Head of caudate nucleus (tissue), 42 donors: ENCODE measurements at places on chromosomes 11 and 22.

DNA sequence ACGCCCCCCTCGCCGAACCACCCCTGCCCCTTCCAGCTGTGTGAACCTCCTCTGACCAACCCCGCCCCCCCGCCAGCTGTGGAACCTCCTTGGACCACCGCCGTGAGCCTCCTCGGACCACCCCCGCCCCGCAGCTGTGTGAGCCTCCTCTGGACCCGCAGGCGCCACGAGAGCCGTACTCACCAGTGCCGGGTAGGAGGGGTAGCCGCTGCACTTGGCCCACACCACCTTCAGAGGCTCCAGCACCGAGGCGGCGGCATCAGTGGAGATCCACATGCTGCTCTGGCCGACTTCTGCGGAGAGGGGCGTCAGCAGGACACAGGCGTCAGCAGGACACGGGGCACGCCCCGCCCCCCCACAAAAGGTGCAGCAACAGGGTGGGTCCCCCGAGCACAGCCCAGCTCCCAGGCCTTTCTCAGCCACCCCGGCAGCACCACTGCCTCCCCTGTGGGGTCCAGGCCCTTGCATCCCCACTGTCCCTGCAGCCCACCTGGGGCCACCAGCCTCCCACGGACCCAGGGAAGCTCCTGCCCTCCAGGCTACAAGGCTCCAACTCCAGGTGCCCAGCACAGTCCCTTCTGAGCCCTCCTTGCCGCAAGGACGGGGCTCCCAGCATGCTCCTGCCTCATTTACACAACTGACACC, 51.7 kb downstream of the BRD1 start:
- no peak for DNase-seq

GRCh38 chr22:47151064-47151463, 388.6 kb downstream of the TBC1D22A start:
- no peak for DNase-seq

- DNase-seq, result no peak
Measured at GRCh38 chr11:102347462-102348370, 702 bp downstream of the BIRC2 start.

DNA sequence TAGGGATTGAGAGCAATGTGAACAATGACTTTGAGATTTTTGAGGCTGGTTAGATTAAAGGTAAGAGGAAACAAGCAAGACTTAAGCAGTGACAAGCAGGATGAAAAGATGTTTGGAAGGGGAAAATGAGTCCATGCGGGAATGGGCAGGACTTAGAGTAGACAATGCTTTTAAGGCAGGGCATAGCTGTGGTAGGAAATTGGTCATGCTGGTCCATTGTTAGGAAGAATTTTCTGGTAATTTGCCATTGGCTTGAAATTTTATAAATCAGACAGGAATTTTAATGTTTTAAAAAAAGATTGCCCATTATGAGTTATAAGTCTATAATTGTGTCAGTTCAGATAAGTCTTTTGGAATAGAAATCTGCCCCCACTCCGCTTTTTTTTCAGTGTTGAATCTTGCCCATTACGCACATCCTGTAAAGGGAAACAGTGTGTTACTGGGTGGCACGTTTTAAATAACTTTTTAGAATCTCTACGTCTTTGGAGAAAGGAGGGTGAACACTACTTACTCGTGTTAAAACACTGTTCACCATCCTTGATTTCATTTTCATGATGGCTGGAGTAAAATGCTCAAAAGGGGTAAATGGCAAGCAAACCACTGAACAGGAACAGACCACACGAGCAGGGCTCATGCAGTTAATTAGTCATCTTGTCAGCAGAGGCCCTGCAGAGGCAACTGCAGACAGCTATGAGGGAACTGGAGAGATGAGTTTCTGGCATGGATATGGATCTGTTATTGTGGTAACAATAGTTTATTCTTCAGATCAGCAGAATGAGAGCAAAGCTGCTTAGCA, 25.0 kb downstream of the SWAP70 start:
- DNase-seq, result peak; percentile 35

DNA sequence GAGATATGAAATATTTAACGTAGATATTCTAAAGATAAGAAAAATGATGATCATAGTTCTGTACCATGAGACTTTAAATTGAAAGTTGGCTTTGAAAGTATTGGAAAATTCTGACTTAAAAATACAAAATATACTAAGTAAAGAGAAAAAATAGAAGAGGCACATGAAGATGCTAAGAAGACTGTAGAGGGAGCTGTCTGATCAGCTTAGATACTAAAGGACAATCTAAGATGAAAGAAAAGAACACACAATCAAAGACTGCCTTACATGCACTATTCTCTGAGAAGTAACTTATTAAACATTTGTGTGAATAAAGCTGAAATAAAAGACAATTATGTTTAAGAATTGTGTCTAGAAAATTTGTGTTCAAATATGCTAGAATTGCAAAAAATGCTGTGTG, 55.1 kb downstream of the RBMXL2 start:
- DNase-seq, result no peak

GRCh38 chr11:128290106-128290840, 297.1 kb downstream of the ETS1 start:
- DNase-seq, result peak; percentile 65

DNA sequence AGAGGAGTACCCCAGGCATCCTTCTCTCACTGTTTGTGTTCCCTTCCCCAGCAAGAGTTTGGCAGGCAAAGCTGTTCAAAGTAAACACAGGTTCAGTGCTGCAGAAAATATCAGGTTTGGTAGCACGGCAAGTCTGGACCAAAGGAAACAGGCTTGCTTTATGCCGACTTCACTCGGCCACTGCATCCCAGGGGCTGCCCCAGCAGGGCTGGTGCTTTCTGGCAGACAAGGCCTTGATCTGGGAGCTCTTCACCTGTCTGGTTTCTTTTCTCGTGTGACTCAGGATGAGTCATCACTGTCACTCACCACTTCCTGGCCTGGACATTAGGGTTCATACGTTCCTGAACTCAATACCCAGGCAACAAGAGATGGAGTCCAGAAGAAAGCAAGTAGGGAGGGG, 52.6 kb upstream of the NAV2 start:
- DNase-seq, result no peak

- DNase-seq, result no peak
Measured at GRCh38 chr11:129282634-129283033, 90.5 kb upstream of the ARHGAP32 start.

DNA sequence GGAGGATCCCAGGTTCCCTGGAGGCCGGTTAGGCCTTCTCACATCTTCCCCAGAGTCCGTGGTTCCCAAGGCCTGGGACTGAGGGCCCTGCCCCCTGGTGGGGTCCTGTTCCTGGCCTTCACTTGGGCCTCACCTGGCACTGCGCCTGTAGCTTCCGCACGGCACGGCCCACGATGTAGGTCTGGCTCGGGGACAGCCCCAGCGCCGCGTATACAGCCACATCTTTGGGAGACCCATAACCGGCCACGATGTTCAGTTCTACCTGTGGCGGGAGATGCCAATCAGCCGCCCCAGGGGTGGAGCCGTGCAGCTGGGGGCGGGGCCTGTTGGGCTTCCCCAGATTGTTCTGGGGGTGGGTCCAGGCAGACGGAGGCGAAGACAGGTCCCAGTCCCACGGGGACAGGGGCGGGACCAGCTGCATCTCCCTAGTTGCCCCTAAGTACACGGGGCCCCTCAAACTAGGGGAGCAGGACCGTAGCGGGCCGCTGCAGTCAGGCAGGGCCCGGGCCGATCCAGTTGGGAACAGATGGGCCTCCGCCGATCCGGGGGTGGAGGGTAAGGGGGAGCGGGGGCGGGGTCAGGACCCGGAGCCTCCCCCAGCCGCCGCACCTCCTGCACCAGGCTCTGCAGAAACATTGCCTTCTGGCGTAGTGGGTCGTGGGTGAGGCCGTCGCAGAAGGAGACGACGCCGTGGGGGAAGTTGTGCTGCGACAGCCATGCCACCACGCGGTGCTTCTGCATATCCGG, 10.1 kb downstream of the AIP start:
- DNase-seq, result no peak

GRCh38 chr11:3161720-3162409, 3.2 kb downstream of the OSBPL5 start:
- no peak for DNase-seq

GRCh38 chr11:32895471-32895870, 2.9 kb downstream of the QSER1 start:
- DNase-seq, result no peak

DNA sequence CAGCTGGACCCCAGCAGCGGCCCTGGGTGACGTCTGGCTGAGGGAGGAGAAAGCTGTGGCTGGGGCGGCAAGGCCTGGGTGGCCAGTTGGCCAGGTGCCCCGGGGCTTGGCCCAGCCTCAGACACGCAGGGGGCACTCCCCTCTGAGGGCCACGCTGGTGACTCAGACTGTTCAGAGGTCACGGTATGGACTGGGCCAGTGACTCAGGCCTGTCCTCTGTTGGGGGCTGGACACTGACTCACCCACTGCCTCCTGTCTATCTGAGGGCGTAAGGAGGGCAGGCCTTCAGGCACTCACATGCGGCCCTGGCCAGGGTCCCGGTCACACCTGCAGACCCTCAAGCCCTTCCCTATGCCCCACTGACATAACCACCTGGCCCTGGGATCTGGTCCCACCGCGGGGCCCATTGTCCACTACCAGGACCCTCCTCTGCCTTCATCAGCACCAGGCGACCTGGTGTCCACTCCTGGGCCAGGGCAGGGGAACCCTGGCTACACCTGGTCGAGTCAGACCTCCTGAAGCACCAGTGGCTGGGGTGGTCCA, 3.7 kb upstream of the MUC5AC start:
- peak; percentile 21 for DNase-seq

DNA sequence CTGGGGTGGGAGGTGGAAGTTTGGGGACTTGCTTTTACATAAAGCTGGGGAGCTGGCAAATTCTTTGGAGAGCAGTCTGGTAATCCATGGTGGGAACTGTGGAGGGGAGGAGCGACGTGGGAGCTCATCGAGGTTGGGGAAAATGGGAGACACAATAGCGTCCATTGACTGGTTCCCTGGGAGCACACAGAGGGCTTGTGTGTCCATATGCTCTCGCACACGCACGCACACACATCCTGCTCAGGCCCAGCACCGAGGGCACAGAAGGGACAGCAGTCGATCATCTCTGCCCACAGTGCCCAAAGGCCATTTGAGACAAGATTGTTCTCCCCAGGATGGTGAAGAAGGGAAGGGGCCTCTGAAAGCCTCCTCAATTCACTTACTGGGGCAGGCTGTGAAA, 53.7 kb downstream of the FBXO7 start:
- DNase-seq, result peak; percentile 44

DNA sequence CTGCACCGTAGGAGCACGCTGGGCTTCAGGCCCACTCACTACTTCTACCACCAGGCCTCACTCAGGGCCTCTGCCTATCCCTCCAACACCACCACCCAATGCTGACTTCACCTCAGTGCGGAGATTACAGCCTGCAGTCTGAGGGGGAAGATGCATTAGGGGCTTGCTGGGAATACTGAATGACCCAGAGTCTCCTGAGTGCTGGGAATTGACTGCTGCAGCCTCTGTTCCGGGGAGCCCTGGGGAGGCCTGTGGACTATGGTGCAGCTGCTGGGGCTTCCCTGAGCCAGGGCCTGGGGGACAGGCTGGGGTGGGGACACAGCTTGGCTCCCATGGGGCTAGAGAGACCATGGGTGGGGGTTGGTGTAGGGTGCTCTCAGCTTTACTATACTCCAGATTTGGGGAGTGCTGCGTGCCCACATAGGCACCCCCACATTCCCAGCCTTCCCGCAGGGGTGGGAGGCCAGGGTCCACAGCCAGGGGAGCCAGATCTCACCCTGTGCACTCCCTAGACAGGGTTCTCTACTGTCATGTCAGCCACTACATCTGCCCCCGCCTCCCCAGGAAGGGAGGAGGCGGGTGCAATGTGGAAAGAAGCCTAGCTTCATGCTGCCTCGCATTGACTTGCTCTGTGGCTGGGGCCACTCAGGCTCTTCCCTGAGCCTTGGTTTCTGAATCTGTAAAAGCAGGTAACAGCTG, 44.4 kb downstream of the GDPD5 start:
- peak; percentile 20 for DNase-seq

GRCh38 chr11:20844630-20845029, 175.2 kb downstream of the NELL1 start:
- DNase-seq, result no peak

- DNase-seq, result peak; percentile 65
Measured at GRCh38 chr22:45225732-45226502, 14.8 kb downstream of the KIAA0930 start.

- DNase-seq, result peak; percentile 87
Measured at GRCh38 chr11:122069707-122070360, 46.2 kb downstream of the BLID start.

- no peak for DNase-seq
Measured at GRCh38 chr22:44089717-44090570, 65.8 kb downstream of the PARVB start.

- no peak for DNase-seq
Measured at GRCh38 chr11:72267956-72268617, 24.1 kb upstream of the PHOX2A start.

DNA sequence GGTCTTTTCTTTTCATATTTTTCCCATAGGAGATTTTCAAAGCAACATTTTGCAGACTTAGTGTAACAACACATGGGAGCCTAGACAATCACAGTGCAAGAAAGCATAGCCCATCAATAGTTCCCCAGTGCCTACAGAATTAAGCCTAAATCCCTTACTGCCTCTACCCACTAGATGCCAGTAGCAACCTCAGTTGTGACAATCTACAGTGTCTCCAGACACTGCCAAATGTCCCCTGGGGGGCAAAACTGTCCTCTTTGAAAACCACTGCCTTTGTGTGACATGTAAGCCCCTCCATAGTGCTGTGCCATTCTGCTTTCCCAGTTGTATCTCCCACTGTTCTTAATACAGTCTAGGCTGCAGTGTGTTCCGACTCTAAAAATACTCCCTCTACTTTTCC, 1329.0 kb downstream of the LRRC4C start:
- DNase-seq, result peak; percentile 19

DNA sequence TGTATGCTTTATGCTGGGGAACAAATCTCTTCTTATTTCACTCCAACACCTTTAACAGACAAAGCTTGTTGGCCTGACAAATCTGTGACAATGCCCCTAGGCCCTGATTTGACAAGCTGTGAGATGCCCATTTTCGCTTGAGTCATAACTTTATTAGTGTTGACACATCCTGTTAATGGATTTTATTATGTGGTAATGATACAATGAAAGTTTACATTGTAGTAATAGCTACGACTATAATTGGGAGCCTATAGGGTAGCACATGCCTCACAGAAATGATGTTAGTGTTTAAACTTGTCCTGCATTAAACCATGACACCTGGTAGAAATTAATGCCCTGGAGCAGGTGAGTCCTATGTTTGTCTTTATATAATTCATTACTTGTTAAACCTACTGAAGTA, 3.3 kb upstream of the MMP10 start:
- no peak for DNase-seq

DNA sequence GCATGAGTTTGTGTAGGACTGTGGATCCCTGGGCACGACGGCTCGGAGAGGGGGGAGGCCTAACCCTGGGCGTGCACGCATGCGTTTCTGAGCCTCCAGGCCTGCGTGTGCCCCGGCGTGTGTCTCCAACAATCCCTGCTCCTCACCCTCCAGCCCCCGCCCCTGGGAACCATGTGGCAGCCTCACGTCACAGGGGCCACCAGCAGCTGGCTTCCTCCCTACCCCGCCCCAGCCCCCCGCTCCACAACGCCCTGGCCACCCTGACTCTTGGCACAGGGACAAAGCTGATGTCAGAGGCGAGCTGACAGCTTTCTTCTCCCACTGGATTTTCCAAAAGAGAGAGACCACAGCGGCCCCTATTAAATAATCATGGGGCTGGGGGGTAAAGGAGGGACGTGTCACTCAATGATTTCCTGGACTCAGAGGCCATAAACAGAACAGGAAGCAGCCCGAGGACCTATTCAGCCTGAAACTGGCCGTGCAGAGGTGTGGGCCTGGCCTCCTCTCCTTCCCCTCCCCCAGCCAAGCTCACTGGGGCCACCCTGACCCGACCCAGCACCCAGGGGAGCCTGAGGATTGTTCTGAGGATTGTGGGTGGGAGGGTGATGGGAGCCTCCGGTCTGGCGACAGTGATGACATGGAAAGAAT, 6.8 kb upstream of the LIF start:
- peak; percentile 86 for DNase-seq
